ENCODE measurements at places on chromosomes 2 and 18.

DNA sequence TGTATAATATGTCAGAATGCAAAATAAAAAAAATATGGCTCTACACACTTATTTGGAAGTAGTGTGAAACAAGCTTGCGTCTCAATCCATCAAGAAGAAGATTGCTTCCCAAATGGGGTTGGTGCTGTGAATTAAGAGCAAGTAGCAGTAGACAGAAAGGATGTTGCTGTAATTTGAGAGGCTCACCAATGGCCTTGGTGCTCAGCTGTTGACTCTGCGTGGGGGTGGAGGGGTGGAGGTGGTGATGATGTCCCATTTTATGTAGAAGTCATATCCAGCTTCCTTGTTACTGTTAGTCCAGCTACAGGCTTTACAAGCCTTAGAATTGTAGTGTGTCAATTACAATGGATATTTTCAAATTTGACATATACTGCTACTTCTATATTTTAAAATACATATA, 223.4 kb upstream of the RND3 start:
- DNase-seq, result no peak

GRCh38 chr18:77123320-77124231, 9.0 kb downstream of the MBP start:
- DNase-seq, result no peak

DNA sequence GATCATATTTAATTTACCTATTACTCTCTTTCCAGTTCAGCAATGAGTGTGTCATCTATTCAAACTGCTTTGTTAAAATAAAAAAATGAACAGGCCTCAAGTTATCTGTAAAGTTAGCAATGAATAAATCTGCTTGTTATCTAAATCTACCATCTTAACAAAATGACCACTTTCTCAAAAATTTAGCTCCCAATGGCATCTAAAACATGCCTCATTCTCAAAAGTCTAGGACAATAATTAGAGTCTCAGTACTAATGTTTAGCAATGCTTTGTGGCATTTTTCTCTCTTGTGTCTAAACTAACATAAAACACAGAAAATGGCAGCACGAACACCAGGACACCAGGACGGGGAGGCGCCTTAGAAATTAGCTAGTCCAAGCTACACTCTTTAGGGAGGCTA, 3.6 kb upstream of the ASAP2 start:
- no peak for DNase-seq

GRCh38 chr2:101087638-101088037, 63.5 kb downstream of the TBC1D8 start:
- no peak for DNase-seq

- DNase-seq, result no peak
Observed at GRCh38 chr2:174535083-174535482, 48.3 kb upstream of the GPR155 start.

DNA sequence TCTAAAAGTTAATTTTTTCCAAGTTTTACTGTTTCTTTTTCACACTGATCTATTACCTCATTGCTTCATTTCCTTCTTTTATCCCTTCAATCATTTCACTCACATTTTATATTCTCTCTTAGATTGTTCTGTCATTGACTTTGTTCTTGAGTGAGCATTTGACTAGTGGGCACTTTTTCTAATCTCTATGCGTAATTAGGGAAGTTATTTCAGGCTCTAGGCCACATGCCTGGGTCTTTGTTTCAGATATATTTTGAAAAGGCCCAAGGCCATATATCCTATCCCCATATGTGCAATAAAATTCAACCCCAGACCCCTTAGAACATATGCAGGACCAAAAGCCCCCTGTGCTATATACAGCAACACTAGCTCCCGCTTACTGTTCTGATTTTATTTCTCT, 61.2 kb downstream of the MSH6 start:
- DNase-seq, result no peak

DNA sequence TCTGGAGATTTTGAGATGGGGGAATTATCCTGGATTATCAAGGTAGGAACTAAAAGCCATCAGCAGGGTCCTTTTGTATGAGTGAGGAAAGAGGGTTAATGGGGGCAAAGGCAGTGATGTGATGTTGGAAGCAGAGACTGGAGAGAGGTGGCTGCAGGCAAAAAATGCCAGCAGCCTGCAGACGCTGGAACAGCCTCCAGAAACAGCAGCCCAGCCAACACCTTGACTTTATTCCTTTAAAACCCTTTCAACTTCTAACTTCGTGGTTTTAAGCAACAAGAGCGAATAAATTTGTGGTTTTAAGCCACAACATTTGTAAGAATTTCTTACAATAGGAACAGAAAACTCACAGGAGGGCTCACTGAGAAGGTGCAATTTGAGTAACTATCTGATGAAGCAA, 523.1 kb upstream of the HS6ST1 start:
- DNase-seq, result no peak

DNA sequence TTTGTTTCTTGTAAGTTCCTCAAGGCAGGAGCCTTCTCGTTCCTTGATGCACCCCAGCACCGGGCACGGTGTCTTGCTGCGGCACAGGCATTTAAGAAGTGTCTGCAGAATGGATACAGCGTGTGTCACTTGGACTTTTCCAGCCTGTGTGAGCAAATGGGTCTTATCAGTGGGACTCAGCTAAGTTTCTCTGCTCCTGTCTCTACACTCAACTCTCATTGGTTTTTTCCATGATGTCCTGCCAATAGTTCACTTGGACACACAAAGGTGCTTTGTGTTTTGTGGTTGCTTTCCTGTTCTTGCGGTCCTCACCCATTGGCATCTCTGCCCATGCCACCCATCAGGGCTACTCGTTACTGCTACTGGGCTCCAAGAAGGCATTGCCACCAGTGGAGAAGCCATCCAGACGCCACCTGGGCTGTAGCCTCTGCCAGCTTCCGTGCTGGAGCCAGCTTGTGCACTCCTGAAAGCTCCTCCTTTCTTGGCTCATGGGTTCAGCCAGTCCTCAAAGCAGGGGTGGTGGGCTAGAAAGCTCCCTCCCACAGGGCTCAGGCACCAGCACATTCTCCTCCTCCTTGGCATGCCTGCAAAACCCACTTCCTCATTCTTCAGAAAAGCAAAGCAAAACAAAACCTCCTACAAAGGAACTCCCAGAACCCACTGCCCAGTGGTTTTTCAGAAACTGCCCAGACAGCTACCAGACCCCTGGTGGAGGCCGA, 41.4 kb downstream of the IL1R2 start:
- no peak for DNase-seq

GRCh38 chr18:63979409-63979920, 9.6 kb downstream of the SERPINB8 start:
- DNase-seq, result no peak

DNA sequence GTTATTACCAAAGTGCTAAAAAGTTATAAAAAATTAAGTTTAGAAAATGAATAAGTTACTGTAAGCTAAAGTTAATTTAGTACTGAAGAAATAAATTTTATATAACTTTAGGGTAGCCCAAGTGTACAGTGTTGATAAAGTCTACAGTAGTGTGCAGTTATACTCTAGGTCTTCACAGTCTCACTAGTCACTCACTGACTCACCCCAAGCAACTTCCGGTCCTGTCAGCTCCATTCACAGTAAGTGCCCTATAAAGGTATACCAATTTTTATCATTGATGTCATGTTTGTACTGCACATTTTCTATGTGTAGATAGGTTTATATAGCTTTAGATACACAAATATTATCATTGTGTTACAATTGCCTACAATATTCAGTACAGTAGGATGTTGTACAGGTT, 518.3 kb upstream of the PIK3C3 start:
- no peak for DNase-seq

- DNase-seq, result no peak
Observed at GRCh38 chr2:232925153-232925820, 55.2 kb downstream of the SNORC start.

GRCh38 chr18:10202845-10203321, 251.6 kb upstream of the APCDD1 start:
- DNase-seq, result no peak

DNA sequence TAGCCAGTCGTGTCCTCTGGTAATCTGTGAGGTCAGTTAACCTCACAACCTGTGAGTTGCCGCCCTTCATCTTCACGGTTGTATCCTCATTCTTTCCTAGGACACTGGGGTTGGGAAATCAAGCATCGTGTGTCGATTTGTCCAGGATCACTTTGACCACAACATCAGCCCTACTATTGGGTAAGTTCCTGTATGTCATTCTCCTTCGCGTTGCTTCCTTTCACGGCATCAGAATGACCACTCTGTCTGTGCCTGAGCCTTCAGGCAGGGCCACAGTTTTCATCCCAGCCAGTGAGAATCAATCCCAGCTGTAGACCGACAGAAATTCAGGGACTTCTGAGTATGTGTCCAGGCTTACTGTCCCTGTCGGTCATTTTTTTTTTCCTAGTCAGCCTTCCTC, 67.1 kb downstream of the RAB31 start:
- no peak for DNase-seq

GRCh38 chr2:235149736-235150135, 197.9 kb downstream of the SH3BP4 start:
- DNase-seq, result no peak

GRCh38 chr2:238006510-238006909, 39.7 kb downstream of the UBE2F start:
- DNase-seq, result no peak

GRCh38 chr2:158115202-158115767, 13.6 kb downstream of the UPP2 start:
- no peak for DNase-seq

- DNase-seq, result no peak
Observed at GRCh38 chr18:13235981-13236380, 17.4 kb downstream of the LDLRAD4 start.

DNA sequence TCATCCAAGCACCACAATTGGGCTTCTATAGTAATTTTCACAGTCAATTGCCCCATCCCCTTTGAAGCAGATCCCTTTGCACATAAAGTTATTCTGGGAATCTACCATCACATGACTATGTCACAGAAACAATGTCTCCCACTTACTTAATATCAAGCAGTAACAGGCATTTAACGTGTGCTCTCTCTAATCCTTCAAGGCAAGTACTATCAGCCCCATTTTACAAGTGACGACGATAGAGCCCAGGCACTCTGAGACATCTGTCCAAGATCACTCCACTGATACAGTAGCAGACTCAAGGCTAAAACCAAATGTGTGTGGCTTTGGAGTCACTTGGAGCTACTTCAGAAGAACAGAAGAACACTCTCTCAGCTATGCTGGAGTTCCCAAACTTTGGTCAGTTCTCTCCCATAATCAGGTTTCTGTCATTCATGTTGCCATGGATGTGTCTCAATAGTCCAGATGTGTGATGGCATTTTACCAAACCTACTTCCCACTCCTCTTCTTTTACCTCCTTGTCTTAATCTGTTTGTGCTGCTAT, 39.7 kb downstream of the PID1 start:
- DNase-seq, result no peak

GRCh38 chr2:85669549-85669948, 1.6 kb upstream of the SFTPB start:
- DNase-seq, result no peak

GRCh38 chr2:69466728-69467127, 29.5 kb upstream of the NFU1 start:
- DNase-seq, result no peak

- DNase-seq, result no peak
Observed at GRCh38 chr2:206084439-206084869, 1.5 kb downstream of the INO80D start.

GRCh38 chr2:207704078-207704477, 7.4 kb upstream of the CCNYL1 start:
- no peak for DNase-seq

DNA sequence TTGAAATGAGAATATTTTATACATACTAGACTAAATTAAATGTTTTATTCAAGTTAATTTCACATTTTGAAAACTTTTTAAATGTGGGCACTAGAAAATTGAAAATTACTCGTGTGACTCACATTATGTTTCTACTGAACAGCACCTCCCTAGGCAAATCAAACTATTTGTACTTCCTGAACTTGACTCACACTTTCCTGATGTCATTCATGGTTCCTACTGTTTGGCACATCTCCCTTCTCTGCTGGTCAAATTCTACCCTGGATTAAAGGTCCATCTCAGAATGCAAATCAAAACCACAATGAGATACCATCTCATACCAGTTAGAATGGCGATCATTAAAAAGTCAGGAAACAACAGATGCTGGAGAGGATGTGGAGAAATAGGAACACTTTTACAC, 16.7 kb downstream of the LHCGR start:
- no peak for DNase-seq

- no peak for DNase-seq
Observed at GRCh38 chr2:41717839-41718238, 330.0 kb upstream of the PKDCC start.

GRCh38 chr18:58776084-58776483, 88.6 kb upstream of the ZNF532 start:
- no peak for DNase-seq

DNA sequence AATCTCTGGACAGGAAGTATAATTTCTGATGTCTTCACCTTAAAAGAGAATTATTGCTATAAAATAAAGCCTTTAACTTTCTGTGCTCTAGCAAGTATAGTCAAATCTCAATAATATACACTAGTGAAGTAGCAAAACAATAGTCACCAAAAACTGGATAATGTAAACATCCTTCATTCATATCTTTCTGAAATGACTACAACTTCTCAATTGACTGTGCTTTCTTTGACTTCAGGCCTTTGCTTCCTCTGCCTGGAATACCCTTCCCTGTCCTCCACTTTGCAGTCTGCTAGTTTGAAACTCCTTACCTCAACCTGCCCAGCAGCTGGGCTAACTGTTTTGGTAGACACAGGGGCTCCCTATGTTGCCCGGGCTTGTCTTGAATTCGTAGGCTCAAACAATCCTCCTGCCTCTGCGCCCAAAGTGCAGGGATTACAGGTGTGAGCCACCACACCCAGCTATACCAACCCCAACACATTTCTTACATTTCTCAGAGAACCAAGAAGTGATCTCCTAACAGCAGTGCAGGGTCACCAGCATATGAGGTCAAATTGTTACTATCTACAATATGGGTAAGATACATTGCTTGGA, 6.6 kb upstream of the PCBP1 start:
- DNase-seq, result no peak

GRCh38 chr18:76451396-76452331, 43.4 kb downstream of the ZNF516 start:
- DNase-seq, result no peak

DNA sequence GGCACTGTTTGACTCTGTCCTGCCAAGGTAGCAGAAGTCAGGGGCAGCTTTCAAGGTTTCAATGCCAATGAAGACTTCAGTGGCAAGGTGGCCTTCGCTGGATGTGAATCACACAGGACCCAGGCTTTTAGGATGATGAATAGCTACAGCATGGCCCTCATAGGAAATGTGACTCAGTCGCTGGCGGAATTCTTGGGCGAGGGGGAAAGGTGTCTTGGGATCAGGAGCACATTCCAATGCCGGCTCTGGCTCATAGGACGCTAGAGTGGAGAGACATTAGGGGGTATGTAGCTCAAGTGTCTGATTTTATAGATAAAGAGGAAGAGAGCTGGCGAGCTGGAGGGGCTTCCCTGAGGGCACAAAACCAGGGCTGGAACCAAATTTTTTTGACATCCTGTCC, 68.6 kb downstream of the SMIM21 start:
- no peak for DNase-seq

DNA sequence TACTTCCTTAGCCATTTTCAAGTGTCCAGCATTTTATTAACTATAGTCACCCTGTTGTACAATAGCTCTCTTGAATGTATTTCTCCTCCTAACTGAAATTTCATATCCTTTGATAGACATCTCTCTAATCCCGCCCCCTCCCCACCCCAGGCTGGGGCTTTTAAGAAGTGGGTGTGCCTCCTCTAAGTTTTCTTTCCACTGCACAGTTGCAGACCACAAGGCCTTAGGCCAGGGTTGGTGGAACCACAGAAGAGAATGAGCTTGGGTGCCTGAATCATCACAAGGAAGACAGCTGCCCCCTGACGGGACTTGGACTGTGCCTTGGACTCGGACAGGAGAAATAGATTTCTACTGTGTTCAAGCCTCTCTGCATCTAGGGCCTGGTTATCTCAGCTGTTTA, 193.4 kb downstream of the HAUS1 start:
- no peak for DNase-seq

- no peak for DNase-seq
Observed at GRCh38 chr2:230225486-230225885, at the start of gene SP140. TSS of gene SP140 (plus strand) at chr2:230225736. CDS start at chr2:230225845, 109 bp downstream.
